Fibroblast of villous mesenchyme (primary cell): ENCODE measurements at places on chromosomes 6 and 20. TPM values are rescaled to one million over a fixed set of nuclear protein-coding genes. Genes with fewer than 3 reads are reported as not detected.

- DNase-seq: no peak
Observed at GRCh38 chr6:24663189-24663588, 3.5 kb downstream of the TDP2 start.

DNA sequence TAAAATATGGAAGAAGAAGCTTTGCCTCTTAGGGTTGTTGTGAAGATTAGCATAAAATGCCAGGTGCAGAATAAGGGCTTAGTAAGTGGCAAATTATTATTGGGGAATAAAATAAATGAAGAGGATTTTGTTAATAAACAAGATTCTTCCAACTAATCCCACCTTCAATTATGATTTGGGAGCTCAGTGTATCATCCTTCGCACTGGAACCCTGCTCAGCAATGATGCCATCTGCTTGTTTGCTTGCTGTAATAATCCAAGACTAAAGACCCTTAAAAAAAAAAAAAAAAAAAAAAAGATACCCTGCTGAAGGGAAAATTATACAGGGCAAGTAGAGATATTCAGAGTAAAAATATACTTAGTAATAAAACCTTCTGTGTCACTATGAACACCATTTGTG, 62.0 kb upstream of the RREB1 start:
- DNase-seq: no peak

GRCh38 chr6:5105146-5105545, 20.0 kb downstream of the PPP1R3G start:
- DNase-seq: no peak

DNA sequence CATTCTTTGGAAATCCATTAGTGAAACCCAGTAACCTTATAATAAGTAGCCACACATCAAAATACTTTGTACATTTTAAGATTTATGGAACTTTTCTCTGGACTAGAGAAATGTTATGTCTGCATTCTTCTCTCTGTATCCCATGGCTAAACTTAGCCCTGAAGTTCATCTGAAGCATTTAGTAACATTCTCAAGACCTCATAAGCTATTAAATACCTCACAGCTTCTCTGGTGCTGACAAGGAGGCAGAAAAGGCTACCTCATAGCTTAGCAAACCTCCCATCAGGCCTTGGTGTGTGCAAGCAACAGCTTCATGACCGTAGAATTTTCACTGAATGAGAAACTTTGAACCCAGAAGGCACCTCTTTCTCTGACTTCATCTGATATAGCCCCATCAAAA, 38.9 kb upstream of the HDGFL1 start:
- DNase-seq: peak; percentile 1

CNKSR3 gene
- total RNA-seq: 3.2 and 4.7 TPM in 2 replicates

TMEM244 gene
- total RNA-seq: not detected in 2 replicates

OLIG3 gene
- not detected in 2 replicates for total RNA-seq

CRISP2 gene
- total RNA-seq: not detected in 2 replicates
